Nasal cavity respiratory epithelium epithelial cell of viscerocranial mucosa (primary cell): ENCODE measurements at places on chromosomes 12 and 14. TPM values are rescaled to one million over a fixed set of nuclear protein-coding genes. Genes with fewer than 3 reads are reported as not detected.

The P2RX7 gene
- total RNA-seq: under 0.01 and 2.1 TPM in 2 replicates

The ESR2 gene
- under 0.01 and 0.07 TPM in 2 replicates for total RNA-seq

The ZC2HC1C gene
- total RNA-seq: 0.68 and 0.71 TPM in 2 replicates

The RHEBL1 gene
- 0.36 and 1.0 TPM in 2 replicates for total RNA-seq

The SYCP3 gene
- under 0.01 and 0.36 TPM in 2 replicates for total RNA-seq

The EPYC gene
- not detected in 2 replicates for total RNA-seq

The PPP1R36 gene
- total RNA-seq: 0.34 and 0.50 TPM in 2 replicates

The LRRC43 gene
- under 0.01 and 0.28 TPM in 2 replicates for total RNA-seq

The VRTN gene
- total RNA-seq: not detected in 2 replicates

The INSM2 gene
- total RNA-seq: not detected in 2 replicates

The KLHDC1 gene
- 0.68 and 1.2 TPM in 2 replicates for total RNA-seq

The SYT1 gene
- 0.14 and 0.68 TPM in 2 replicates for total RNA-seq

The SLC25A47 gene
- total RNA-seq: 0.07 TPM in 1 of 2 replicates, not detected in the other

The TAS2R13 gene
- under 0.01 and 3.3 TPM in 2 replicates for total RNA-seq

The CLEC1B gene
- not detected in 2 replicates for total RNA-seq
